ENCODE measurements at places on chromosomes 4 and X.
A peak's percentile ranks its signal among the peaks of the same experiment; 100 is the strongest.

DNA sequence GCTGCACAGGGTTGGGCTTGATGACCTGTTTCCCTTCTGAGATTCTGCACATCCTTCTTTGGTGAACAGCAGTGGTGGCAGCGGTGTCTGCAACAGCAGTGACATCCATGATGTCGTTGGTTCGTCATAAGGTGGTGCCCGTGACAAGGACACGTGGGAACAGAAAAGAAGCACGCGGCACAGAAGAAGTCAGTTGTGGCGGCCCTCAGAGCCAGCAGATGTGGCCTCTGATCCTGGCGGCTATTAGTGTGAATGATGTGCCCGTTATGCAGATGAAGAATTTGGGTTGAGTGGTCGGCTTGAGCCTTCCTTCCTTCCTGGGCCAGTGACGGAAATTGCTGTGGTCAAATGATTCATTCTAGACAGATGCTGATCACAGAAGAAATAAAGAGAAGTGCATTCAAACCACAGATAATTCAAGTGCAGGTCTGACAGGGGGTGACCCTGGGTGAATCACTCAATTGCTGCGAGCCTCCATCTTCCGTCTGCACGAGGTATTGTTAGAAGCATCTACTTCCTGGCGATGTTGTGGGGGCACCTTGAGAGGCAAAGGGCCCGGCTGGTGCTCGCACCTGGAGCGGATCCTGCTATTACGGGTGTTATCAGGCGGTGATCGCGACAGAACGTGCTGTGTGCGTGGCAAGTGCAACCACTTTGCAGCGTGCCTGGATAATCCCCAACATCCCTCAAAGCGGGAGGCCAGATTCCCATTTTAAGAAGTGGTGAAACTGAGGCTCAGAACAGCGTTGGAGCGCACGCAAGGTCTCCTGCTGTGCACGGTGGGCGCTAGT is 215.2 kb upstream of the PSAPL1 start:
- no peak for DNase-seq

DNA sequence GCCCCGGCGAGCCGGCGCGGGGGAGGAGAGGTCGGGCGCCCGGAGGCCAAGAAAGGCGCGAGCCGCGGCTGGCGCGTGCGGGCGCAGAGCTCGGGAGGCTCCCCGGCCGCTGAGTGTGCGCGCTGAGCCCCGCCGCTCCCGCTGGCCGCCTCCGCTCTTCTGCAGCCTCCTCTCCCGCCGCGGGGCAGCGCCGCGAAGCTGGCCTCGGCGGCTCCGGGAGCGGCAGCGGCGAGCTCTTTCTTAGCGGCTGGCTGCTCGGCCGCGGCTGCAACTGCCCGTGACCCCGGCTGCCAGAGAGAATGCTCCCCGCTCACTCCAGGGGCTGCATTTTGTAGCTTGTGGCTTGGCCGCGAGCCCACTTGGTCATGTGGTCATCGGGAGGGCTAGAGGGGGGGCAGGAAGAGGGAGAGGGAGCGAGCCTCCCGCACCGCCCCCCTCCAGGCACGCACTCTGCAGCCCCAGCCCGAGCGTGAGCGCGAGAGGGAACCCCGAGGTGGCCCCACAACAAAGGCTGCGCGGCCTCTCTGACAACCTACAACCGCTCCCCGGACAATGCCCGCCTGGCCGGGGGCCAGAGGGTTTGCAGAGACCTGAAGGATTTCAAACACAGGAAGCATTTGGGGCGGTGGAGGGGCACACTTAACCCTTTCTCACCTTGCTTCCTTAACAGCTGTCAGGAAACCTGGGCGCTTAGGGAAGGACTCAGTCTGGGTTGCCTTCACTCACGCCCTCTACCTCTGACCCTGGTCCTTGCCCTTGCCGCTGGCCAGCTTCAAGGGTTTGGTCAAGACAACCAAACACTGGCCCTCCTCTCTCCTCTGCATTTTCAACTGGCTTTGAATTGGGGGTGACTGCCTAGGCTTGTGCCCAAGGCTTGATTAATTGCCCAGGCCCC is at the start of gene APLN:
Gene APLN (minus strand): TSS at position 305 of the 895 bp plus-strand sequence. CDS start 326 bp downstream, outside the sequence.
- DNase-seq = peak; percentile 78

GRCh38 chrX:111869639-111870034 is 6.3 kb upstream of the TRPC5OS start:
- DNase-seq = peak; percentile 70

DNA sequence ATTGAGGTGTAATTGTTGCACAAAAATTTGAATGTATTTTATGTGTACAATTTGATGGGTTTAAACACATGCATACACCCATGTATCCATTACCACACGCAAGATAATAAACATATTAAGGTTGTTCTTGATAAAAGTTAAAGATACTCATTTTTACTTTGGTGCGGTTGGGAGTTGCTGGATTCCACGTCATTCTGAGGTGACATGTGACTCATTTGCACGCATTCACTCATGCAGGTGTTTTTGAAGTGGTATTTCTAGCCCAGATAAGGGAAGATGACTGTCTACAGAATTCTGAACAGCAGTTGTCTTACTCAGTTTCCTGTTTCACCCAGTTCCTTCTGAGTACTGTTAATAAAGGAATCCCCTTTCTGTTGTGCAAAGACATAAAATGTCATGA is 142.0 kb downstream of the RTL3 start:
- DNase-seq = no peak

DNA sequence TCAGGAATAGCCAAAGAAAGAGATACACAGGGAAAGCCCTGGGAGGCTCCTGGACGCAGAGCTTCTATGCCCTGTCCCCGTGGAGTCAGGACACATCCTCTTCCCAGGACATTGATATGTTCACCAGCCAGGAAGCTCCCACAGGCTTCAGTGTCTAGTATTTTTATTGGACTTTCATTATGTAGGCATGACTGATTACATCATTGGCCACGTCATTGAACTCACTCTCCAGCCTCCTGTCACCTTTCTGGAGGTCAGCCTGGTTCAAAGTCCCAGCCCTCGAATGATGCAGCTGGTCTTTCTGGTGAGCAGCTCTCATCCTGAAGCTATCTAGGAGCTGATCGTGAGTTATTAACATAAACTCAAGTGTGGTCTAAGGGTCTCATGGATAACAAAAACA is 104.1 kb downstream of the CPEB2 start:
- no peak for DNase-seq

DNA sequence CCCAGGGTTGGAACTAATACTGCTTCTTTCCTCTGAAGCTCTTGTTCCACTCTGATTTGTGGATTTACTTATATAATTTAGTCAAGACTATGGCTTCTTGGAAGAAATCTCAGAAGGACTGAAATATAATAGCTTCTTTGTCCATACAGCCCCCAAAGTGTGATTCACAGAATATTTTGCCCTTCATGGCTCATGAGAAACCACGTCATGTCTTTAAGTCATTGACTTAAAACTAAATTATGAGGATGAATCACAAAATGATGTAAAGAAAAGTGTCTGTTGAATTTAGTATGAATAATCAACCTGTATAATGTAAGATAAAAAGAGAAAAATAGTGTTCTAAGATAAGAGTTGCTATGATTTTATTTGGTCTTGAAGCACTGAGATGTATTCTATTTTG is 43.3 kb upstream of the AGA start:
- no peak for DNase-seq

DNA sequence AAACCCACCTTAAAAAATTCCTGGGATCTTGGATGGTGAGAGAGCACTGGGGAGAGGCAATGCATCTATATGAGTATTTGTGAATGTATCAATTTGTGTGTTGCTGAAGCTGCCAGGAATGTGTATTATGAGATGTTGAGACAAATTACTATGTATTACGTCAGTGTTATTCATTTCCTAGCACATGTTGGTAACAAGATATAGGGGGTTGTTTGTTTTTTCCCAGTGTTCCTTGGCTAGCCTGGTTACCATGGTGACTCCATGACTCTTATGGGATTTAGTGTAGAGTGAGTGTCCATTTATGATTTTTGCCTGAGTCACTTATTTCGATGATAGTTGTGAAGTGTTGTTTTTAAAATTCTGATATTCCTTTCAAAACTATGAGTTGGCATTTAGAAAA is 65.6 kb downstream of the RAB40A start:
- DNase-seq = peak; percentile 38

- no peak for DNase-seq
Observed at GRCh38 chr4:101331017-101331416, 16.3 kb downstream of the PPP3CA start.

DNA sequence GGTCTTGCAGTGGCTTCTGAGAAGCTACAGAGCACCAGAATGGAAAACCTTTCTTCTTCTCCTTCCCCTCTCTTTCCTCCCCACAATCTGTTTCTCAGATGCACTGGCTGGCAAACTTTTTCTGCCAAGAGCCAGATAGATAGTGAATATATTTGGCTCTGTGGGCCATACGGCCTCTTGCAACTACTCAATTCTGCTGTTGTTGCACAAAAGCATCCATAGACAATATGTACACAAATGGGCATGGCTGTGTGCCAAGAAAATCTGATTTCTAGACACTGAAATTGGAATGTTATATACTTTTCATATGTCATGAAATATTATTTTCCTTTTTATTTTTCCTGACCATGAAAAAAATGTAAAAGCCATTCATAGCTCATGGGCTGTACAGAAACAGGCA is 3.1 kb downstream of the PHEX start:
- no peak for DNase-seq

- DNase-seq = no peak
Observed at GRCh38 chrX:133369065-133369464, 46.2 kb downstream of the GPC4 start.

- peak; percentile 83 for DNase-seq
Observed at GRCh38 chr4:152936446-152937335, 568 bp downstream of the FHDC1 start.

- DNase-seq = no peak
Observed at GRCh38 chr4:183971929-183972490, 66.9 kb downstream of the STOX2 start.
